Left forelimb (tissue), 1 donor: ENCODE measurements at places on chromosomes 5 and 9.

DNA sequence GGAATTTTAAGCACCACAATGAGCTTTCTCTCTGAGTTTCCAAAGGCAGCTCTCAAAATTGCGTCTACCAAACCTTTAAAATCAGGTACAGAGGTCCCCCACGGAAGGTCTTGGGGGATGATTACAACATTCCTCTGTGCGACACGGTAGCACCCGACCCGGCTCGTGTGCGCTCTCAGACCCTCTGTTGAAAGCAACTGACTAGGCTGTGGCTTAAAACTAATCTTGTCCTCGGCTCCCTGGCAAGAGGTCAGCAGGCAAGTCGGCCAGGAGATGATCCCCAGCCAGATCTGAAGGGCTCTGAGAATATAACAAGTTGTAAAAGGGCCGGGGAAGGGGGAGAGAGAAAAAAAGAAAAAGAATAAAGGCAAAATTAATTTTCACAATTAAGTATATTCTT, 92.6 kb upstream of the LMX1B start:
- no peak for DNase-seq

DNA sequence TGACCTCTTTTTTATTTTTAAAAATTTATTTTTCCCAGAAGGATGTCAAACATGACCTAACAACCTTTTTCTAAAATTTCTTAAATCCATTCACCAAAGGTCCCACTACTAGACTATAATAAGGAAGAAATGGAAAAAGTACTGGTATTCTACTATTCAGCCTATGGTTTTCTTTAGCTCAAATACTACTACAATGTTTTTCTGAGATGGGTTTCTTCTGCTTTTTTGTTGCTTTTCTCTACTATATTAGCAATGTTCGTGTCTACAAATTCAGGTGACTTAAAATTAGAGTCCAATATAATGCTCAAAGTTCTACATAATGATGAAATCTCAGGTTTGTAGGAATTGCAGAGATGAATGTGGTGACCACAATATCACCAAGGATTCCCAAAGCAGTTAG, 7.9 kb downstream of the ERP44 start:
- DNase-seq: no peak

GRCh38 chr5:158487664-158488063, 612.1 kb downstream of the EBF1 start:
- no peak for DNase-seq

- DNase-seq: peak; percentile 74
Measured at GRCh38 chr9:14030375-14031059, 283.4 kb downstream of the NFIB start.

DNA sequence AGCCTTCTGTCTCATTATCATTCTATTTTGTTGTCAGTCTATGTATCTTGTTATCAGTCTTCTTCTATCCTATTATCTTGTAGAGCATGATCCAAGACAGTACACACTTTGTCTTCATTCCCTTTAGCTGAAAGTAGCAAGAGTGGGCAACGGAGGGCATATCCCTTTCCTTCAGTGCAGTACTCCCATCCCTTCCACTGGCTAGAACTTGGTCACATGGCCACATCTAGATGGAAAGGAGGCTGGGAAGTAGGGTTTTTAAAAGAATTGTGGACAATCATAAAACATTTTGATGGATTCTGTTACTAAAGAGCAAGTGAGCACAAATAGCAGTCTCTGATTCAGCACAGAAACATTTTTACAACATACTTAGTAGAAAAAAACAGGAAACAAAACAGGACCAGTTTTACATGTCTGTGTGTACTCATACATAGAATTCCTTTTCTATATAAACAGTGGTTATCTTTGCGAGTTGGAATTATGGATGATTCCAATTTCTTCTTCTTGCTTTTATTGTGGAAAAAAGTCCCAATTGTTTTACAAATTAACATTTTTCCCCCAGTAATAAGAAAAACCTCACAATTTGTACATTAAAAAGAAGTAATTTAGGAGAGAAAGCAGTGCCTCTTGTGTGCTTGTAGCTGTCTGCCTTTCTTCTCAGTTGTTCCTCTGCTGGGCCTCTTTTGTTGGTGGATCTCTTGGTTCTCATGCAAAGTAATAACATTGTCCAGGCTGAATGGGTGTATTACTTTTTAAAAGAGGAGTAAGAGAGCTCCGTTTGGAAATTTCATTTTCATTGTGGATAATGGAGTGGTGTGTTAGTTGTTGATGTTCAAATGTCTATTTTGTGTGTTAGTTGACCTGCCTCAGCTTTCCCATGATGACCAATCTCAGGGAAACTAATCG, 410.9 kb upstream of the TRPC7 start:
- DNase-seq: no peak

DNA sequence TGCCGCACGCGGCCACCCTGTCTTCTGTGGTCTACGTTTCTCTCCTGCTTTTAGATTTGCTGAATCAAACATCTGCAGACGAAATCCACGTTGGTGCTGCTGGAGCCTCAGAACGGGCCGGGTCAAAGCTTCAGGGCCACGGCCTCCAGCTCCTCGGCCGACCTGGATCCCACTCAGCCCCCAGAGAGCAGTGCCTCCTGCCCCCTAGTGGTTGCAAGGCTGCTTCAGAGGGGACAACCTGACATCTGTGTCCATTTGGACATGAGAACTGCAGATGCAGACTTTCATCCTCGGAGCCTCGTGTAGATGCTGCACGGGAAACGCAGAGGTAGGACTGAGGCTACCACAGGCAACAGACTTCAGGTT, 23.0 kb upstream of the SLC6A3 start:
- no peak for DNase-seq

GRCh38 chr5:97231025-97231636, 48.1 kb upstream of the RIOK2 start:
- DNase-seq: no peak

DNA sequence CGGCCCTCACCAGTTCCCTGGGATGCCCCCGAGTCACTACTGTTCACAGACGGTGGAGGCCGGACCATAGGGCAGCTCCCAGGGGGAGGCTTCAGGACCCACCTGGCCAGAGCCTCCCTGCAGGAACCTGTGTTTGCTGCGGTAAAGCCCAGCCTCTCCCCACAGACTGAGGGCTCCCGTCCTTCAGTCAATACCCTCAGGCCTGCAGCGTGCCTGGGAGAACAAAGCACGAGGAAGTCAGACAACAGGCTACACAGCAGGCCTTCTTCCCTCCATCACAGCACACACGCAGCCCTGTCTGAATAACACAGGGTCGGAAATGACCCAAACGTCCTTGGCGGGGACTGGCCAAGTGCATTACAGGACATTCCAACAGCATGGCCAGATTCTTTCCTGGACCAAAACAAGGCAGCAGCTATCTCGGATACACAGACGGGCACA, 34.4 kb downstream of the COL23A1 start:
- DNase-seq: no peak

GRCh38 chr5:52580921-52581320, 206.8 kb upstream of the ITGA1 start:
- no peak for DNase-seq

GRCh38 chr9:120839146-120839545, 3.6 kb downstream of the PSMD5 start:
- DNase-seq: no peak
